ENCODE measurements at places on chromosomes 5 and 9.

- peak overlapping the region; percentile 97 for H3K4me3 ChIP-seq
- peaks cover 10% of the 10 kb centered on the region for H3K36me3 ChIP-seq
- H3K27me3 ChIP-seq = no peaks in the 10 kb centered on the region
- H3K27ac ChIP-seq = peak overlapping the region; percentile 91
- peak; percentile 72 for DNase-seq
These were observed 893 bp upstream of the ABLIM3 start for GRCh38 chr5:149140197-149141002.

- no peaks in the 10 kb centered on the region for H3K36me3 ChIP-seq
- H3K27me3 ChIP-seq = no peaks in the 10 kb centered on the region
- H3K27ac ChIP-seq = no peak overlapping the region
- H3K4me3 ChIP-seq = no peak overlapping the region
These were observed 16.5 kb downstream of the ZNF462 start for GRCh38 chr9:106879439-106879882.

GRCh38 chr9:1535051-1535450 lies 480.1 kb upstream of the SMARCA2 start:
- H3K36me3 ChIP-seq = no peaks in the 10 kb centered on the region
- no peaks in the 10 kb centered on the region for H3K4me1 ChIP-seq
- no peak for DNase-seq
- no peaks in the 10 kb centered on the region for H3K27me3 ChIP-seq

GRCh38 chr5:139889410-139889809 lies 93.8 kb downstream of the PSD2 start:
- DNase-seq = no peak
- H3K4me3 ChIP-seq = no peak overlapping the region
- no peaks in the 10 kb centered on the region for H3K27me3 ChIP-seq
- no peak overlapping the region for H3K27ac ChIP-seq
- H3K4me1 ChIP-seq = no peaks in the 10 kb centered on the region

DNA sequence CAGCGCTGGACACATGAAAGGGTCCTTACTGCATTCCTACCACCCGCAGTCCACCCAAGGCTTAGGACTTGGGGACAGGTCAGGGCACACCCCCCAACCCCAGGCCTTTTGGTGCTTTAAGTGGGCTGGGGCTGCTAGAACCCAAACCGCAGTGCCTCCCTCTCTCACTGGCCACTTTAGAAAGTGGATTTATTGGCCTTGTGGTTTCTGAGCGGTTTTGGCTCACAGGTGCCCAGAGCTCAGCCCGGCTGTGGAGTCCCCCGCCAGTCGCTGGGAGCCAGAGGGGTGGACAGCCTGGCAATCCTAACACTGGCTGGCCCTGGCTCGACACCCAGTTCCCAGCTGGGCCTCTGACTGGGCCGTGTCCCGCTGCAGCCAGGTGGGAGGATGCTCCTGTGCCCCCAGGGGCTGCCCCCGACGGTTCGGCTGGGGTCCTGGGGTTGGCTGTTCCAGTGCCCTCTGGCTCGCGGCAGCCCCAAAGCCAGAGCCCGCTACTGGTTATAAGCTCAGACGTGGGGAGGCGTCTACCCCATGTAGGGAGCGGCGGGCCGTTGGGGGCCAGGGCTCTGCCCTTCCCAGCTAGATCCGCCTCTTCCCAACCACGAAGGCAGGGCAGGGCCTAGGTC lies 65.2 kb upstream of the RNU6ATAC start:
- H3K4me1 ChIP-seq = no peaks in the 10 kb centered on the region
- H3K4me3 ChIP-seq = no peak overlapping the region
- DNase-seq = no peak
- H3K27ac ChIP-seq = no peak overlapping the region
- H3K27me3 ChIP-seq = peaks cover 87% of the 10 kb centered on the region
